Naive thymus-derived CD4-positive, alpha-beta T cell (primary cell): ENCODE measurements at places on chromosomes 2 and 18. TPM values are rescaled to one million over a fixed set of nuclear protein-coding genes. Genes with fewer than 3 reads are reported as not detected.

DNA sequence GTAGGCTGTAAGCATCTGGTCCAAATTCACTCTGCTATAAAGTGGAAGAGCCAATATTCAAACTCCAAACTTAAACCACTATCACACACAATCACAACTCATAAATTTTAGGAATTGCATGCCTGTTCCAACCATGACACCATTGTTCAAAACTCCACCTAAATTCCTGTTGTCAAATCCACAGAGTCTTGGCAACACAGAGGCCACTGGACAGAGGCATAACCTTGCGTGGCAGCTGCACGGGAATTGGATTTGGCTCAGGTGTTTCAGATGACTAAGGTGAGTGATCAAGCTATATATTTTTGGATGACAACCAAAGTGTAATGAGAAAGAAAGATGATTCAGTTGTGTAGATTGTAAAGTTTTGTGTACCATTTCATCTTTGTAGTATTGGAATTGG lies 422.7 kb upstream of the TNP1 start:
- H3K27ac ChIP-seq: no peak overlapping the region
- no peaks in the 10 kb centered on the region for H3K4me1 ChIP-seq
- no peaks in the 10 kb centered on the region for H3K27me3 ChIP-seq
- no peaks in the 10 kb centered on the region for H3K36me3 ChIP-seq
- no peak for DNase-seq

Gene ALPP
- total RNA-seq: not detected

DNA sequence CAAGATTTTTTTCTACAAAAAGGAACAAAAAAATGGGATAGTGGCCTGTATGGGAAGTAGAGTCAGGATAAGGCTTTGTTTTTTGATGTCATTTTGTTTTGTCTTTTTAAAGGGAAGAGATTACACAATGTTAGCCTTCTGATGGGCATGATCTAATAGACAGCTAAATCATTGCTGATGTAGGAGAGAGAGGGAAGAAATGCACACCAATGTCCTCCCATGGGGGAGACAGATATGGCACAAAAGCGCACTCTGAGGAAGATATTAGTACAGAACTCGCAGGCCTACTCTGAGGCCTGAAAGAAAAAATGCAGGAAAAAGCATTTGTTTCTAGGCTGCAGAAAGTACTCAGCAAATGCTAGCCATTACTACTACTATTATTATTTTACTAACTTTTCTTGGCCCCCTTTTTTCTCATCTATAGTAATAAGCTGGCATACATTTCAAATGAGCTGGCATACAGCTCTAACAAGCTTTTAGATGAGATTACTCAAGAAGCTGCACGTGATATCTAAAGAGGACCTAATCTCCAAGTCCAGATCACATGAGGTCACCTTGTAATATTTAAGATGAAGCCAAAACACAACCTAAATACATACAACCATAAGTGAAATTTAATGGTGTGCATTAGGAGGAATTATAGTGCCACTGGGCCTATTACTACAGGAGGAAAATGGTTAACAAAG lies 269.4 kb upstream of the TANK start:
- H3K4me3 ChIP-seq: no peak overlapping the region
- no peaks in the 10 kb centered on the region for H3K36me3 ChIP-seq
- H3K27ac ChIP-seq: no peak overlapping the region
- no peaks in the 10 kb centered on the region for H3K4me1 ChIP-seq

DNA sequence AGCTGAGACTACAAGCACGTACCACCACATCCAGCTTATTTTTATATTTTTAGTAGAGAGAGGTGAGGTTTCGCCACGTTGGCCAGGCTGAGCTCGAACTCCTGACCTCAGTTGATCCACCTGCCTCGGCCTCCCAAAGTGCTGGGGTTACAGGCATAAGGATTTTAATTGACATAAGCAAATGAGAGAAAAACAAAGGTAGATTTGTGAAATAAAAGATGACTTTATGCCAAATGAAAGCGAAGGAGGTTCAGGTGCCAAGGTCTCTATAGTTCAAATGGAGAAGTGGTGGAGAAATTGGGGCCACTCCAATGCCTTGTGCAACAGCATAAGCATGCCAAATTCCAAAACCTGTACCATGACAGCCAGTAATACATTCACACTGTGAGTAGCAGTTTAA lies 180.6 kb downstream of the MREG start:
- H3K27me3 ChIP-seq: no peaks in the 10 kb centered on the region
- H3K27ac ChIP-seq: no peak overlapping the region
- no peak overlapping the region for H3K4me3 ChIP-seq
- H3K36me3 ChIP-seq: no peaks in the 10 kb centered on the region
- no peak for DNase-seq

DNA sequence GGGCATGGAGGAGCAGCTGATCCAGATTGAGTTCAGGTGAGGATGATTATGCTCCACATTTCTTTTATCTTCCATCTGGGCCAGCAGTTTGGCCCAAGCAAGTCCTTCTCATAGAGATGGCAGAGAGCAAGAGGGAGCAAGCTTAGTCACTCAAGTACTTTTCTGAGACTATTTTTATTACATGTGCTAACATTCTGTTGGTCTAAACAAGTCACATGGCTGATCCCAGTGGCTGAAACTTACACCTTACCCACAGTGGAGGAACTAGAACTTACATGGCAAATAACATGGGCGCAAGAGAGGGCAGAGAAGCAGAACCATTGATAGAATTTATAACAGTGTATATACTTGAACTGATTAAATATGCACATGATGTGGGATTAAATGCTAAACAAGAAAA lies 105.7 kb downstream of the KYNU start:
- no peak overlapping the region for H3K27ac ChIP-seq
- H3K4me1 ChIP-seq: no peaks in the 10 kb centered on the region
- H3K4me3 ChIP-seq: no peak overlapping the region
- H3K27me3 ChIP-seq: no peaks in the 10 kb centered on the region
- DNase-seq: no peak

Gene KLHL29
- total RNA-seq: 6.2 TPM
